ENCODE measurements at places on chromosomes 7 and 10.

DNA sequence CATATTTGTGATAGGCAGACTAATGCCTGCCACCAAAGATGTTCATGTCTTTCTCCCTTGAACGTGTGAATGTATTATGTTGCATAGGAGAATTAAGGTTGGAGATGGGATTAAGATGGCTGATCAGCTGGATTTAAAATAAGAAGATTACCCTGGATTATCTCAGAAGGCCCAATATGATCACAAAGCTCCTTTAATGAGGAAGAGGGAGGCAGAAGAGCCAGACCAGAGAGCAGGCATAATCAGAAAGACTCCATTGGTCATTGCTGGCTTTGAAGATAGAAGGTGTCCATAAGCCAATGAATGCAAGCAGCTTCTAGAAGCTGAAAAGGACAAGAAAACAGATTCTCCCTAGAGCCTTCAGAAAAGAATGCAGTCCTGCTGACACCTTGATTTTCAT is 410.3 kb downstream of the GRM8 start:
- DNase-seq: no peak

DNA sequence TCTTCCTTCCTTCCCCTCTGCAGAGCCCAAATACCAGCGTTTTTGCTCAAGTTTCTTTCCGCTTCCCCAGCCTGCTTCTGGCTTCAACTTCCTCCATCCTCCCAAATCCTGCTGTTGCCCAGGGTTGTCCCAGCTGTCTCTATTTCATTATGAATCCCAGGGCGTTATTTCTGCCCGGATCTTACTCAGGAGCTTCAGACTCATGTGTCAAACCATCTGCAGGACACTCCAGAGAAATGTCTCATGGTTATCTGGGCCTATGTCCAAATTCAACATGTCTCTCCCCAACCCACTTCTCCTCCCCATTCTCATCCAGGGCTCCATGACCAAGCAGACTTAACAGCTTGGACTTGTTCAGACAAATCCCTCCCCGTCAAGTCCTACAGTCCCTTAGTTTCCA is 15.6 kb downstream of the ARHGAP22 start:
- no peak for DNase-seq

GRCh38 chr10:43068471-43069210 is 8.2 kb upstream of the RET start:
- DNase-seq: no peak

DNA sequence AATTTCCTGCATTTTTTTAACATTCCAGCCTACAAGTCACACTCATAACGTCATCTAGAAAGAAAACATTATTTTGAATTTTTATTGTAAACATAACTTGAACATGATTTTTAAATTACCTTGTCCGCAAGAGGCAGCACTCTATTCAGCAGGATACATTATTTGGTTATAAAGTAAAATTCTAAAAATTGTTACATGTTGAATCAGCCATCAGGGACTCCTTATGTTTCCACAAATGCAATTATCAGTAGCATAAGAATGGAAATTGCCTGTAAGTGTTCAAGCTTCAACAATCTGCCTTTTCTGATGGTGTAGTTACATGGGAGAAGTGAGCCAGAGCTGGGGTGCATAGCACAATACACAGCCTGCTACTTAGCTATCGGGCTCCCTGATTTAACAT is 97.5 kb downstream of the ZNF365 start:
- DNase-seq: no peak

DNA sequence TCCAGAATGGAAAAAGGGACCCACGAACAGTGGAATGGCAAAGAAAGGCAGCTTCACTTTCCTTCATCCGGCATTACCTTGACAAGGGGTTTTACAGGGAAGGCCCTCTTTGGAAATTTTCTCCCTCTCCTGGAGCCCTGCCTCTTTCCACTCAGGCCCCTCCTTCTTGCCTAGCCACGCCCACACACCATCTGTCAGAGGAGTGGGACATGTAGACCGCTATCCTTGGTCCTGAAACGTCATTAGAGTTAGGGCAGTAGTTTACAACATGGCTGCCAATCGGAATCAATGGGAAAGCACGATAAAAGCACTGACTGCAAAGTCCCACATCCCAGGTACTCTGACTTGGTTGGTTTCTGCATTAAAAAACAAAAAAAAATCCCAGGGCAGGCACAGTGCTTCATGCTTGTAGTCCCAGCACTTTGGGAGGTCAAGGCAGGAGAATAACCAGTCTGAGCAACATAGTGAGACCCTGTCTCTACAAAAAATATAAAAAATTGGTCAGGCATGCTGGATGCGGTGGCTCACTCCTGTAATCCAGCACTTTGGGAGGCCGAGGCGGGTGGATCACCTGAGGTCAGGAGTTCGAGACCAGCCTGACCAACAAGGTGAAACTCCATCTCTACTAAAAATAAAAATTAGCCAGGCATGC is 96.4 kb downstream of the MARCHF5 start:
- no peak for DNase-seq

DNA sequence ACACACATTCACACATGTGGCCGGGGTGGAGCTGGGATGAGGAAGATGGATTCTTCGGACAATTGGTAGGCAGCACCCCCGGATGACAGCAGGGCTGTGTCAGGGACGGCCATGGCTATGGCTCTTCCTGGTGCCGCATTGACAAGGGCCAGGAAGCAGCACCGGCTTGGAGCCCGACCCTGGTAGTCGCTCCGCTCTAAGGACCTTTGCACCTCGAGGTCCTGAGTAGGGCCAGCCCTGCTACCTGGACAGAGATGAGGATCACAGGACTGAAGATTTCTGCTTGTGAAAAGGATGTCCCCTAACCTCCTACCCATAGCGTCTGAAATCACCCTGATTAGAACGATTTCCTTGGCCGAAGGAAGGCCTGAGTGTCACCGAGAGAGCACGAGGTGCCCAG is 134.1 kb downstream of the ADARB2 start:
- DNase-seq: no peak

DNA sequence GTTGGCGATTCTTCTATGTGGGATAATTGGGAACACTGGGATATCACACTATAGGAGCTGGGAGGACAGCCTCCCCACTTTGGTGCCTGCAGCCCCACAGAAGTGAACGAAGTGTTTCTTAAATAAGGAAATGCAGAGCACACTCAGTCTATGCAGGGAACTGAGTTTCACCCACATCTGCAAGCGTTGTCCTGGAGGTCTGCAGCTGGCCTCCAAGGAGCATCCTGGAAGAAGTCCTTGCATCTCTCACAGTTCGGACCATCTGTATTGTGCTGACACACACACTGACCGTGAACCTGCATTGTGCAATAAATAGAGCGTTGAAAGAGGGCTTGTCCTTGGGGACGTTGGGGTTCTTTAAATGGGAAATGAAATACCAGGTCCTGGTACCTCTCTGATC is 25.8 kb downstream of the LAMB4 start:
- no peak for DNase-seq

GRCh38 chr7:43208242-43208641 is 95.8 kb downstream of the HECW1 start:
- no peak for DNase-seq

DNA sequence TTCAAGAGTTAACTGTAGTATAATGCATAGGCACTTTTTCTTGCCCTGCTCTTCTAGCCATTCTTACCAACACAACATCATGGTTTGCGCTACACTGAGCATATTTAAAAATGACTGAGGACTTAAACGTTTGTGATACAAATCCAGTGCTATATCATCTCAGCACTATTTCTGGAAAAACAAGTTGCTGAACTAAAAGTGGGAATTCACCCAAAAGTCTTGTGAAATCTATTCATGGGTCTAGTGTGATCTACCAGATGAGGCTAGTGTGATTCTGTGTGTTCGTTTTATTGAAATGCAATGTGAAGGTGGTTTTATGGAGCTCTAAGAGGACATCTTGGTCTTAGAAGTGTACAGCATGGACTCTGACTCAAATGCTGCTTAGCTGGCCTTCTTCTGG is 584.6 kb upstream of the POM121L12 start:
- DNase-seq: no peak

DNA sequence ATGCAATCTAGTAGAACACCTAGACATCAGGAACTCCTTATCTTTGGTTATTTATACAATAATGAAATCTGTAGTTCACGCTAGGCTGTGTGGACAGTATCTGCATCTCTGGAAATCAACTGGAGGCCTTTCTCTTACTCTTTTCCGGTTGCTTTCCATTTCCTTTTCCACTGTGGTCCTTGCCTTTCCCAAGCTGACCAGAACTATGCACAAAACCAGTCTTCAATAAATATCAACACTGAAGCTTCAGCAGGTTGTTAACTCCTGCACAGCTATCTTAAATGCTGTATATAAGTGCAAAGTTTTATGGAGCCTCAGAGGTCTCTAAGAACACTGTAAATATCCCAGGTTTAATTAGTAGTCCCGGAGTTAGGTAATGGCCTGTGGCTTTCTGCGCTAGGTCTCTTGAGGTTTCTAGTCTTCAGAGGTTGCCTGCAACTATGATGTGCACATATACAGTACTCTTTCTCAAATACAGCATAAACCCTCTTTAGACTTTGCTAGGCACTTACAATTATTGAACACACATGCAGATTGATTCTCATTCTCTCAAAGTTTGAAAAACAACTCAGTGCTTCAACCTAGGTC is 2.4 kb downstream of the KLLN start:
- DNase-seq: no peak

- peak; percentile 89 for DNase-seq
Observed at GRCh38 chr10:75235375-75236177, at the start of gene COMTD1. Gene COMTD1 (minus strand): TSS chr10:75235957. CDS start chr10:75235928, 29 bp downstream.

GRCh38 chr7:18212758-18213157 is 185.1 kb upstream of the PRPS1L1 start:
- DNase-seq: no peak

Data from activated CD8-positive, alpha-beta memory T cell treated with anti-CD3 and anti-CD28 coated beads for 48 hours (primary cell).